ENCODE measurements at places on chromosomes 11 and 22. TPM values are rescaled to one million over a fixed set of nuclear protein-coding genes. Genes with fewer than 3 reads are reported as not detected.

RAB3IL1 gene
- total RNA-seq, result 6.6 TPM

GRCh38 chr11:86294026-86294425 lies 8.0 kb upstream of the HIKESHI start:
- H3K27me3 ChIP-seq, result no peaks in the 10 kb centered on the region
- DNase-seq, result peak; percentile 7
- H3K4me1 ChIP-seq, result no peaks in the 10 kb centered on the region

NRGN gene
- total RNA-seq, result 0.32 TPM

DNA sequence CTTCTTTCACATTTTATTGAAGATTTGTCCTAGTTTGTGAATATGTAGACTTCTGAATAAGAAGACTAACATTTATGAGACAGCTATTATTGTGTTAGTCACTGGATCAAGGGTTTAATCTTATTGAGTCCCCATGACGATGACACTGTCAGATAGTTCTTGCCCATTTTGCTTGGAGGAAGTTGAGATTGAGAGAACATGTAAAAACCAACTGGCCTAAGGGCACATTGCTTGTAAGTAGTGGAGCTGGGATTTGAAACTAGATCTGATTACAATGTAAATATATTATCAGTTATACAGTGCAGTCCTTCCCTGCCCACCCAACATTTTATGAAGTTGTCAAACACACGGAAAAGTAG lies 134.7 kb downstream of the HIPK3 start:
- no peaks in the 10 kb centered on the region for H3K4me1 ChIP-seq
- DNase-seq, result no peak
- no peaks in the 10 kb centered on the region for H3K36me3 ChIP-seq
- H3K4me3 ChIP-seq, result no peak overlapping the region

- H3K4me1 ChIP-seq, result peaks cover 3% of the 10 kb centered on the region
- H3K4me3 ChIP-seq, result no peak overlapping the region
- no peaks in the 10 kb centered on the region for H3K27me3 ChIP-seq
- no peak for DNase-seq
- H3K27ac ChIP-seq, result no peak overlapping the region
- no peaks in the 10 kb centered on the region for H3K36me3 ChIP-seq
These were observed 22.5 kb downstream of the CLPB start for GRCh38 chr11:72411623-72412419.
